A172 (cell line): ENCODE measurements at places on chromosomes 13 and 19.

DNA sequence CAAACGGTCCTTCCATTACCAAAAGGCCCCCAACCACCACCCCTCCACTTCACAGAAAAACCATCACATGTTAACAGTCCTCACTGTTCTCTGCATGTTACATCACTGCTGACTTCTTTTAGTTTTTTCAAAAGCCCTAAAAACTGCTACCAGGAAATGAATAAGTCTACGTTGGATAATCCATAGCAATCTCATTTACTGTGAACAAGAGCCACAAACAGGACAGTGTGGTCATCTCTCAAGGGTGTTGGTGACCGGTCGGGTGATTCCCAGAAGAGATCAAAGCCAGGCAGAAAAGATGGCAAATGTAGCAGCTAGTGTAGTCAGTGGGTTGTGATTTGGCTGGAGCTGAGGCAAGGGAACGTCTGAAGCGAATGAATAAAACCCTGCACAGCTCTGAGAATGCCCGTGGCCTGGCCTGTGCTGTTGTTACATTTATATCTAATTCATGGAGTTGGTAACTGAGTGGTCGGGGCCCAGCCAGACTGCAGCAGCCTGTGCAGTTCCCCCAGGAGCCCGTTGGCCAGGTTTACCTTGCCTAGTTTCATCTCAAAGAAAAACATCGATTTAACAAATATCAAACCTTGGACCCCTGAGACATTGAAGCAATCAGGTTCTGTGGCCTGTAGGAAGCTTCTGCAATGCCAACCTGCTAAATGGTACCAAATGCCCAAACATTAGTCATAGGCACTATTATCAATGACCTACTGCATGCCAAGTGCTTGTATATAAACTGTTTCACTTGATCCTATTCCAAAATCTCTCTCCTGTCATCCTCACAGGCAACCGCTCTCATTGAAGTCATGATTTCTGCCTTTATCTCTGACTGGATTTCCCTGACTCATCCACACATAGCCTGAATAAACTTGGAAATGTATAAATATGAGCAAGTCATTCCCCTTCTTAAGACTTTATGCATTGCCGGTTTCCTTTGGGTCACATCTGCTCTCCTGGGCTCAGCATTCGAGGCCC is 153.8 kb upstream of the SERP2 start:
- DNase-seq, result peak; percentile 73

DNA sequence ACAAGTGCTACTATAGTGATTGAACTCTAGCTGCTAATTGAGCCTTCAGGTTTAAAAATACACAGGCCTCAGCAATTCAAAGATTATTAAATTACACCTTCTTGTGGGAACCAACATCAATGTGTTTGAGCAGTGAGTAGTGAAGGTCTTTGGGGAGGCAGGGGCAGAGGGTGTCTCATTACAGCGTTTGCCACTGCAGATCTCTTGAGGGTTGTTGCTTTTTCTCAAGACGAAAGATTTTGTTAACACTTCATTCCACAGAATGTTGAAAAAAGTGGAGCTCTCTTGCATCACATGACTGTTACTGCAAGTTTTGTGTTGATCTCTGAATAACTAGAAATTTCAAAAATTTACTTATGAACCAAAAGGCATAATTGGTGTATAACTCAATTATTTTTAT is 253.6 kb downstream of the ATP8A2 start:
- no peak for DNase-seq

- no peak for DNase-seq
Measured at GRCh38 chr13:111865046-111865445, 201.9 kb upstream of the SOX1 start.

GRCh38 chr19:48670699-48671445 is 1.9 kb downstream of the NTN5 start:
- no peak for DNase-seq

DNA sequence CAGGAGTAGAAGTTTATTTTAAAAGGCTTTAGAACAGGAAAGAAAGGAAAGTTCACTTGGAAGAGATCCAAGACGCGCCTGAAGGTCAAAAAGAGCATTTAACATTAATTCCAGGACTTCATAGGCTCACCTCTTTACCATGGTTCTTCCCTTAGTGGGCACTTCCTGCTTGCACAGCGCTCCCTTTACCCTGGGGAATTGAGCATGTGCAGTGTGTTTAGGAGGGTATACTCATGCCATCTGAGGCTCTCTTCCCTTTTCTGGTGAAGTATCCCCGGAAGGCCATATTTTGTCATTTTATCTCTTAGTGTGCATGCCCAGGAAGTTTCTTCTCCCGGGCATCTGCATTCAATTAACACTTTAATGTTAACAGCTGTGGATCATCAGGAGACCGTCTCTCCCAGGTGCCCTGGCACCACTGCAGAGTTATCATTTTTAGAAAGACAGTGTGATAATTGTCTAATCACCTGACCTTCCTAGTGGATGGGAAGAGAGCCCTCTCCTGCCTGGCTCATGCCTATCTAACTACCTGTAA is 66.1 kb upstream of the ABCC4 start:
- DNase-seq, result no peak

DNA sequence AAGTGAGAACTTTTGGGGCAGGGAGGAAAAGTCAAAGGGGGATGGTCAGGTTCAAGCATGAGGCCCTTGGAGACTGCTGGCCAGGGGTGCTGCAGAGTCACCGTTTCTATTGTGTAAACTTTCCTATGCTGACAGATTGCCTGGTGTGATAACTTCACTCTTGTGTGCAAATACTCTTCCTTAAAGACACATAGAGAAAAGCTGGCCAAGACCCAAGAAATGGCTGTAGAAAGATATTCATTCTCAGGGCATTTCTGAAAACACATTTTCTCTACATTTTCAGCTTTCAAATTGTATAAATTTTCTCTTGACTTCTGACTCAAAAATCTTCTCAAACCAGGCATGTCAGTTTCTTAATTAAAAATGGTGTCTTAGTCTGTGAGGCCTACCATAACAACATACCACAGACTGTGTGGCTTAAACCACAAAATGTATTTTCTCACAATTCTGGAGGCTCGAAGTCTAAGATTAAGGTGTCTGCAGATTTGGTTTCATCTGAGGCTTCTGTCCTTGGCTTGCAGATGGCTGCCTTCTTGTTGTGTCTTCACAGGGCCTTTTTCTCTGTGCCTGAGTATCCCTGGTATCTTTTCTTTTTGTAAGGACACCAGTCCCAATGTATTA is 304.5 kb downstream of the KCNRG start:
- DNase-seq, result peak; percentile 31

DNA sequence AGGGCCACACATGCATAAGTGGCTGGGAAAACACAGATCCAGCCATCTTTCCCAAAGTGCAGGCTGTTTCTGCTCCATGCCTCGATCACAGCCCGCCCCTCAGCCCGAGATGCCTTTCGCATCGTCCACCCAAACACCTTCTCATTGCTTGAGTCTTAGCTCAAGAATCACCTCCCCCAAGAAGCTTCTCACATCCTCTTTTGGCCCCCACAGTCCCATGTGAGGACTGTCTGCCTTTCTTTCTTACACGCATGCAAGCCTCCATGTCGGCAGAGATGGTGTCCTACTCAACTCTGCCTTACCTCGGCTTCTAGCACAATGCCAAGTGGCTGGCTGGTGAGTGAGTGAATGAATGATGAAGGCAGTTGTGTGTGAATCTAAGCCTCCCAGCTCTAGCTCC is 18.1 kb upstream of the GSX1 start:
- no peak for DNase-seq

- no peak for DNase-seq
Measured at GRCh38 chr19:918481-919198, 1.5 kb downstream of the KISS1R start.

DNA sequence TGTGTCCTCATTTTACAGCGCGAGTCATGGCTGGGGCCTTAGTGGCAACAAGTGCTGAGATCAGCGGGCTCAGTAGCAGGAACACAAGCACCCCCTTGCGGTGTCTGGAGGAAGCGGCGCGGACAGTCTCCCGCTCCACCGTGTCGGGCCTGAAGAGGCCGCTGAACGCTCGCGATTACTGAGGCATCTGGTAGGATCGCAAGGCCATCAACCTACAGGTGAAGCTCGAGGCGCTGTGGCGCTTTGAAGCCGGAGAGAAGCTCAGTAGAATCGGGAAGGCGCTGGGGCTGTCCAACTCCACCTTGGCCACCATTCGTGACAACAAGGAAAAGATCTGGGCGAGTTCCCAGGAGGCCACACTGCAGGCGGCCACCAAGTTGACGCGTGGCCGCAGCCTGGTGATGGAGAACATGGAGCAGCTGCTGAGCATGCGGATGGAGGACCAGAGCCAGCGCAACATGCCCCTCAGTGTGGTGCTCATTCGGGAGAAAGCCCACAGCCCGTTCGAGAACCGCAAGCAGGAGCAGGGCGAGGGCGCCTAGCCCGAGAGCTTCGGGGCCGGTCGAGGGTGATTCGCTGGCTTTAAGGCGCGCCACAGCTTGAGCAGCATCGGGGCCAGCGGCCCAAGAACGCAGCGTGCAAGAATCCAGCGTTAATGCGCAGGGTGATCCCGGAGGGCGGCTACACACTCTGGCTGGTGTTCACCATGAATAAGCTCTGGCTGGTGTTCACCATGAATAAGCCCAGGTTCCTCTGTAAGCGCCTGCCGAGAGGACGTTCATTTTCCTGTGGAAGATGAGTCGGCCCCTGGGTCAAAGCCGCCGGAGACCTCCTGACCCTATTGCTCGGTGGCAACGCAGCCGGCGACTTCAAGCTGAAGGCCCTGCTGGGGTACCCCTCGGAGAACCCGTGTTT is 8.3 kb upstream of the MZF1 start:
- no peak for DNase-seq

DNA sequence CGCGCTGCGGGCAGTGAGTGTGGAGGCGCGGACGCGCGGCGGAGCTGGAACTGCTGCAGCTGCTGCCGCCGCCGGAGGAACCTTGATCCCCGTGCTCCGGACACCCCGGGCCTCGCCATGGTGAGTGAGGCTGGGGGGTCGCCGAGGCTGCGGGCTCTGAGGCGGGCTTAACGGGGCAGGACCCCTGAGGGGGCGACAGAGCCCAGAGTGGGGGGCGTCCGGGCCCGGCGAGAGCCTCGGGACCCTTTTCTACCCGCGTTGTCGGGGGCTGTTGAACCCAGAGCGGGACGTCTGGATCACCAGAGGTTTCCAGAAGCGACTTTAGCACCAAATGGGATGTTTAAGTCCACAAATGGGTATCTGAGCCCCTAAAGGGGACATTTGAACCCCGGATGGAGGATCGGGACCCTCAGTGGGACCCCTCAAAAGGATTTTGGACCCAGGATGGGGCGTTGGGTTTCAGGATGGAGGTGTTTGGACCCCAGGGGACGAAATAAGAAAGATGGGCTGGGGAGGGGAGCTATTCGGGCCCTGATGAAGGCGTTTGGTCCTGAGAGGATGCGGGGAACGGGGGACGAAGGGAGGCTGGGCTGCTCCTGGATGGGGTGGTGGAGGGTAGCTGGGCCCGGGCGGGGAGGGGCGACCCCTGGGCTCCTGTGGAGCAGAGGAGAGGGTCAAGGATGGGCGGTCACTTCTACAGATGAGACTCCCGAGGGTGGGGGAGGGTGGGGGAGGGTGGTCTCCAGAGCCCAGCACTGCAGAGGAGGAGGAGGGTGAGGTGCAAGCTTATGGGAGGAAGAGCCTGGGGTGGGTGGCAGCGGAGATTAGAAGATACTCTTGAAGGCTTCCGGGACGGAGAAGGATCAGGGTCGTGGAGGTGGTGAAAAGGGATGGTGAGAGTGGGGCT is at the start of gene CALM3:
Gene CALM3, plus strand, starts transcription at position 13 of the 907 bp plus-strand sequence. Its CDS starts 105 bp downstream, at position 118.
- DNase-seq, result no peak

- peak; percentile 10 for DNase-seq
Measured at GRCh38 chr19:32652894-32653598, 21.9 kb downstream of the ANKRD27 start.

DNA sequence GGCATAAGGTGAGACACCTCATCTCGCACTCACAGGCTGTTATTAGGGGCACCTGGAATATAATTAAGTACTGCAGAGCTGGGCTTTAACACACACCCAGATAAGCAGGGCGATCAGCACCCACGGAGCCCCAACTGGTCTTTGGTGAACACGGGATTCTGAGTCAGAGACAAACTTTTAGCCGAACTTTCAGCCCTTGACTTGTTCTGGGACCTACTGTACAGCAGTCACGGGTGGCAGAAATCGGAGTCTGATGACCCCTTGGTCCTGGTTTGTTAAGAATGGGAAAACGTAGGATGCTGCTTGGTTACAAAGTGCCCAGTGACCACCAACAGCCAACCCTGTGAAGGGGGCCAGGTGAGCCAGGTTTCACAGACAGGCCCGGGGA is 9.0 kb downstream of the SH3GL1 start:
- no peak for DNase-seq

GRCh38 chr19:4597975-4598671 is 38.6 kb upstream of the SEMA6B start:
- peak; percentile 47 for DNase-seq

- no peak for DNase-seq
Measured at GRCh38 chr13:46617229-46617721, 64.3 kb downstream of the LRCH1 start.
